ENCODE measurements at places on chromosomes 7 and 10. TPM values are rescaled to one million over a fixed set of nuclear protein-coding genes. Genes with fewer than 3 reads are reported as not detected.

GRCh38 chr10:113718969-113719822 is 32.3 kb upstream of the PLEKHS1 start:
- no peak overlapping the region for H3K27ac ChIP-seq
- H3K27me3 ChIP-seq, result no peaks in the 10 kb centered on the region
- DNase-seq, result no peak
- H3K4me1 ChIP-seq, result no peaks in the 10 kb centered on the region
- H3K36me3 ChIP-seq, result peaks cover 29% of the 10 kb centered on the region
- no peak overlapping the region for H3K4me3 ChIP-seq

DNA sequence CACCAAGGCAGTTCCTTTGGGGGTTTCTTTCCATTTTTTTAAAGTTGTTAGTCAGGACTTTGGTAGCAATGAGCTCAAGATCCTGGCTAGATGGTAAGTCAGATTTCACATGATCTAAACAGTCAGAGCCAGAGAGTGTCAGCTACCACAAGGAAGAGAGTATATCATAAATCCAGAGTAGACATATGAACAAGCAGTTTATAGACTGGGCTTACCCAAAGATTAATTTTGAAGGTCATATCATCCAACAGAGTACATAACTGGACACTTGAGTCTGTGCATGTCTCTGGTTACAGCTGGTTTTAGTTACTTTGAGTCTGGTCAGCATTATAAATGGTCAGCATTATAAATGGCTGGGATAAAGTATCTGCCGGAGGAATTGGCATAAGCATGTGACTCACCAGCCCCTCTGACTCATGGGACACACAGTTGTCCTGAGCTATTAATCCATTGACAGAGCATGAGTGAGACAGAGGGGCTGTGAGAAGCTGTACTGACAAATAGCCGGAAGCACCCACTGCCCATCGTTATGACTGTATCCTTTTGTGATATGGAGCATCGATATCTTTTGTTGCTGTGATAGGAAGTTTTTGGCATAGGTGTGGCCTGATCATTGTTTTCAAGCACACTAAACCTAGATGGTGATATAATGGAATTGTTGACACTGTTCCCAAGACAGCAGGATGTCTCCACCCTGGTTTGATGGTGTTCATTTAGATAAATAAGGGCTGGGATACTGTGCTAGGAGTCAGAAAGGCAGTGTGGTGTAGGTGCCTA is 19.3 kb downstream of the PPP1R3C start:
- no peaks in the 10 kb centered on the region for H3K27me3 ChIP-seq
- no peak for DNase-seq

GRCh38 chr7:36287371-36288241 is 102.1 kb upstream of the ANLN start:
- no peak for DNase-seq
- H3K27ac ChIP-seq, result no peak overlapping the region
- H3K27me3 ChIP-seq, result no peaks in the 10 kb centered on the region
- H3K4me1 ChIP-seq, result peaks cover 15% of the 10 kb centered on the region
- H3K4me3 ChIP-seq, result no peak overlapping the region

- no peak overlapping the region for H3K27ac ChIP-seq
- H3K4me1 ChIP-seq, result peaks cover 11% of the 10 kb centered on the region
- DNase-seq, result no peak
- no peaks in the 10 kb centered on the region for H3K36me3 ChIP-seq
Measured at GRCh38 chr7:1288390-1288995, 55.8 kb downstream of the UNCX start.

DNA sequence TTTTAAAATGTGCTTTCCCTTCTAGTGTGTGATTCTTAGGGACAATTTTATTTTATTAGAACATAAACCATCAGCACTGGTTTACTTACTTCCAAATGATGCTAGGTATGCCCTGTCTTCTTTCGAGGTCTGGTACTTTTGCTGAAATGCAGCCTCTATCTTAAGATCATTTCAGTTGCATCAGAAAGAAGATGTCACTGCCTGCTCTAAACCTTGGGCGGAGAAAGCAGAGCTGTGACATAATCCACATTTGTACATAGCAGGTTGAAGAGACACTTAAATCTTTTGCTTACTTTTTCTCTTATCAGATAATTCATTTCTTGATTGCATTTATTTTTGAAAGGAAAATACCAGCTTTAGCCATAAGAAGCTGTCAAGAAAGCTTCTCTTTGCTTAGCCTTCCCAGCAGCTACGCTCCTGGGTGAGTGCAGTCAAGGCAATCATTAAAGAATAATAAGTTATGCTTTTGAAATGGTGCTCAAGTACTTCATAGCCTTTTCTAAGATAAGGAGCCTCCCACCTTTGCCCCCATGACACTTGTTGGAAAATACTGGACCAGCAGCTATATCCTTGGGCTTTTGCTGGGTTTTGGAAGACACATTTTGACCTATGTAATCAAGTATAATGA is 108.4 kb upstream of the SAMD8 start:
- no peak overlapping the region for H3K4me3 ChIP-seq
- no peaks in the 10 kb centered on the region for H3K27me3 ChIP-seq
- H3K4me1 ChIP-seq, result peaks cover 35% of the 10 kb centered on the region
- peaks cover 30% of the 10 kb centered on the region for H3K36me3 ChIP-seq

DNA sequence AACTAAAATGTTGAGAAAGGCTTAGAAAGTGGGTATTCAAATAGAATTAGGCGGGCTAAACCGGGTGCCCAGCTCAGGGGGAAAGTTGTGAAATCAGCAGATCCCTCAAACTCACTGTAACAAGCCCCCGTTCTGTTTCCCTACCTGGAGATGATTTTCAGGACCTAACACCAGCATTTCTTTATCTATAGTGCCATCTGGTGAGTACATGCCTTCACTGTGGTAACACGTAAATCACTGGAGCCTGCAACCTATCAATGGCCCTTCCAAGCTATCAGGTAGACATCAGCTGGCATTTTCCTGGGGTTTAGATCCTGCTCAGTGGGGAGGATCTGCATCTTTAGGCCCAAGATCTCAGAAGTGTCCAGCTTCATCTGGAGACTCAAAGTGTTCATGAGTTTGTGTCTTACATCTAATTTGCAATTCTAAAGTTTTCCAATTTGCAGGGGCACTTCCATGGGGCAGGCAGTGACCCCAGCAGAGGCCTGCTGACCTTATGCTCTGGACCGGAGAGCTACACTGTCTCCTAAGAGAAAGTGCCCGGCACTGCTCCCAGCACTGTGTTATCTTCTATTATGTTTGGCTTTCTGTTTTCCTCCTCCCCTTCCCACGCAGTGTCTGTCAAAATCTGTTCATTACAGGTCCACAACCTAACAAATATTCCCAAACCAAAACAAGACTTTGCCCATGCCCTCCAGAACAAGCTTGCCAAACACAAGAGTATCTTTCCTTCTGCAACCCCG is 132.5 kb downstream of the LSM5 start:
- H3K36me3 ChIP-seq, result no peaks in the 10 kb centered on the region
- H3K4me3 ChIP-seq, result no peak overlapping the region
- no peaks in the 10 kb centered on the region for H3K4me1 ChIP-seq
- H3K27ac ChIP-seq, result no peak overlapping the region

LAMB1 gene
- 556 TPM for total RNA-seq

STOX1 gene
- 2.5 TPM for total RNA-seq

DNA sequence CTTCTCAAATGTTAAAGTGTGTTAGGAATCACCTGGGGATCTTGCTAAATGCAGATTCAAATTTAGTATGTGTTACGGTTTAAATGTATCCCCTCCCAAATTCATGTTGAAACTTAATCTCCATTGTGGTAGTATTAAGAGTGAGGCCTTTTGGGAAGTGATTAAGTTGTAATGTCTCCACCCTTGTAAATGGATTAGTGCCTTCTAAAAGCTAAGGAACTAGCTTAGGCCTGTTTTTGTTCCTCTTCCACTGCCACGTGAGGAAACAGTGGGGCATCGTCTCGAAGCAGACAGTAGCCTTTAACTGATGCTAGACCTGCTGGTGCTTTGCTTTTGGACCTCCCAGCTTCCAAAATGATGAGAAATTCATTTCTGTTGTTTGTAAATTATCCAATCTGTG is 52.3 kb upstream of the SEMA3D start:
- DNase-seq, result no peak
- no peaks in the 10 kb centered on the region for H3K27me3 ChIP-seq
- H3K4me3 ChIP-seq, result no peak overlapping the region
- peaks cover 25% of the 10 kb centered on the region for H3K4me1 ChIP-seq
- peaks cover 10% of the 10 kb centered on the region for H3K36me3 ChIP-seq

GRCh38 chr10:5530846-5531557 is 6.2 kb downstream of the CALML3 start:
- H3K4me1 ChIP-seq, result peaks cover 28% of the 10 kb centered on the region
- H3K36me3 ChIP-seq, result no peaks in the 10 kb centered on the region

- H3K4me1 ChIP-seq, result peaks cover 46% of the 10 kb centered on the region
- peak overlapping the region; percentile 67 for H3K27ac ChIP-seq
- DNase-seq, result no peak
Measured at GRCh38 chr10:124725171-124725631, 19.0 kb downstream of the FAM53B start.

DNA sequence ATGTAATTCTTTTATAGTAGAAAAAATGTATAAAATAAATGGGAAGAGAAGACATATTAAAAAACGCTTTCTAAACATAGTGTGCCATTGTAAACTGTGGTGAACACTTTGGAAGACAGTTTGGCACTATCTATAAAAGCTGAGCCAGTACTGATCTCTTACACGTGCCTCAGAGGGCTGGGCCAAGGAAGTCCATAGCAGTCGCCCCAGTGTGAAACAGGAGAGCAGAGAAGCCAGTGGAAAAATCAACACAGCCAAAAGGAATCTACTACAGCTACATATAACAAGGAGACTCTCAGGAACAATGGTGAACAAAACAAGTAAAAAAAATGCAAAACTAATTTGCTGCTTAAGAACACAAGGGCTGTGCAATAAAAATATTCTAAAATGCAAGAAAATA is 20.6 kb downstream of the SEPHS1 start:
- H3K4me1 ChIP-seq, result no peaks in the 10 kb centered on the region
- peak overlapping the region; percentile 81 for H3K27ac ChIP-seq
- H3K4me3 ChIP-seq, result no peak overlapping the region
- DNase-seq, result no peak

GRCh38 chr7:106068986-106069385 is 43.1 kb downstream of the SYPL1 start:
- peaks cover 80% of the 10 kb centered on the region for H3K4me1 ChIP-seq
- H3K27me3 ChIP-seq, result peaks cover 3% of the 10 kb centered on the region
- H3K36me3 ChIP-seq, result no peaks in the 10 kb centered on the region

- peaks cover 36% of the 10 kb centered on the region for H3K27me3 ChIP-seq
- peak; percentile 29 for DNase-seq
Measured at GRCh38 chr10:1202343-1202742, 146.2 kb downstream of the WDR37 start.

NPC1L1 gene
- total RNA-seq, result 0.20 TPM
